ENCODE measurements at places on chromosomes 1 and 21.

- no peak for DNase-seq
Observed at GRCh38 chr1:193697115-193697762, 510.8 kb upstream of the B3GALT2 start.

DNA sequence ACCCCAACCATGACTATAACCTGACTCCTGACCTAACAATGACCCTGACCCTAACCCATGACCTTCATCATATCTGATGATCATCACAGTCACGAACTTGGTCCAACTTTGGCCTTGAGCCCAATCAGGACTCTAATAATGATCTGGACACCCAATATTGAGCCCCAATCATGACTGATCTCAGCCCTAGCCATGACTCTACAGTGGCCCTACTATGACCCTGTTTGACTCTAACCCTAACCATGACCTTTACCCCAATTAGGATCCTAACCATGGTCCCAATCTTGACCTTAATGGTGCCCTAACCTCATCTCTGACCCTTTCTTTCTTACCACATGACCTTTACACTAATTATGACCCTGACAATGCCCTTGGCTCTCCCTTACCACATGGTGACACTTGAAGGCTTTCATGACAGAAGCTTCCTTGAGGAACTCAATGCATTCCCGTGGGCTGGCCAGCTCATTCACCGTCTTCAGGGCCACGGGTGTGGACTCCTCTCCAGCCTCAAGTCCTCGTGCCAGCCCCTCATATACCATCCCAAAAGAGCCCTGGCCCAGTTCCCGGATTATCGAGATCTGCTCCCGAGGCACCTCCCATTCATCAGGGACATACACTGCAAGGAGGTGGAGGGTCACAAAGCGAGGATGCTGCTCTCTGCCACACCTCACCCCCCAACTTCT, 16.2 kb downstream of the INSRR start:
- no peak for DNase-seq

GRCh38 chr1:155979597-155980343, 1.4 kb upstream of the ARHGEF2 start:
- no peak for DNase-seq

GRCh38 chr1:20261095-20261494, 29.6 kb upstream of the VWA5B1 start:
- DNase-seq, result no peak

- no peak for DNase-seq
Observed at GRCh38 chr1:41892301-41892781, 26.4 kb downstream of the HIVEP3 start.

DNA sequence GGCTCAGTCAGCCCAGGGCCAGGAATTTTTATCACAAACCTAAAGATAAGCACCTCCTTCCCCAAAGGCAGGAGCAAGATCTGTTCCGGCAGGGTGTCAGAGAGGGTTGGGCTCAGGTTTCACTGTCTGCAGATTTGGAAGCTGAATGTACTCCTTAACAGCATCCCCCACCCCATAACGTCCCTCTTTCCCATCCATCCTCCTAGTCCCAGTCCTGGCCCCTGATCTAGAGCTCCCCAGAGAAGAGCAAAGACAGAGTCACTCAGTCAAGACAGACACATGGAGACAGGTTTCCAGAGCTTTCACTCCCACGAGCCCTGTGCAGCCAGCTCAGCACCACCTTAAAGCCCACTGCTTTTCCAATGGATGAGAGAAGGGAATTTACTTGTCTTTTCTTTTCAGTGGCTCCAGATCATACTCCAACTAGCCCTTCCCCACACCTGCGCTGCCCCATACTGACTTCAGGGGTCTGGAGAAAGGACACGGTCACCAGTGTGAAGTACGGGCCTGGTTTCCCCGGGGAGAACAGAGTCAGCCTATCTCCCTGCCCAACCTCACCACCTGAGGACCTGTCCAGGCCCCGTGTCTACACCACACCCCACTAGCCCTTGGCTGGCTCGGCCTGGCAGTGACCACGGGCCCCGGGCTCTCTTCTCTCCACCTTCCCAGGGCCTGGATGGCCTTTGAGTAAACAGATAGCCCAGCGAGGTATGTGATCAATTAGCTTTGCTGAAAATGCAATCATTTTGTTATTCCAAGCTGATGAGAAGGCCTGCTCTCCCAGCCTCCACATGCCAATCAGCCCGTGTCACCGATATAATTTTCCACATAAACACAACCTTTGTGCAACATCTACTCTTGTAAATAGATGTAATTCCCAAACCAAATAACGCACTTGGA, 249.1 kb downstream of the FOXD2 start:
- DNase-seq, result no peak

GRCh38 chr1:184771190-184771691, 16.6 kb upstream of the EDEM3 start:
- DNase-seq, result no peak

DNA sequence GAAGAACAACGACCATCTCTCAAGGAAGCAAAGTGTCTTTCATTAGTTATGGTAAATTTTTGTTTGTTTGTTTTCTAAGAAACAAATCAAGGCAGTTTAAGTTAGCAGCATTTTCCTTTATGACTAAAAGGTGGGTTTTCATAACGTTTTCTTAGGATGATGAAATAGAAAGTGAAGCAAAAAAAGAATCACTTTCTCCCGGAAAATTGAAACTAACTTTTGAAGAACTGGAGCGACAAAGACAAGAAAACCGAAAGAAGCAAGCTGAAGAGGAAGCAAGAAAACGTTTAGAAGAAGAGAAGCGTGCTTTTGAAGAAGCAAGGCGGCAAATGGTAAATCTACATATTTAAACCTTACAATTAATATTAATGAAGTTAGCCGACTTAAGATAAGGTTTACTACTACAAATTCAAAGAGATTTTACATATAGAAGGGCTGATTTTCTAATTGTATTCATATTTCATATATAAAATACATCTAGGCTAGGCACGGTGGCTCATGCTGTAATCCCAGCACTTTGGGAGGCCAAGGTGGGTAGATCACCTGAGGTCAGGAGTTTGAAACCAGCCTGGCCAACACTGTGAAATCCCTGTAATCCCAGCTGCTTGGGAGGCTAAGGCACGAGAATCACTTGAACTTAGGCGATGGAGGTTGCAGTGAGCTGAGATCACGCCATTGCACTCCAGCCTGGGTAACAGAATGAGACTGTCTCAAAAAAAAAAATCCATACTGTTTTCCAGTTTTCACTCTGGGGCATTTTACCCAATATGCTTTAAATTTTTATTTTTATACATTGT, 38.3 kb downstream of the NEXN start:
- no peak for DNase-seq

GRCh38 chr1:117555806-117556205, 50.0 kb upstream of the TENT5C start:
- DNase-seq, result no peak

DNA sequence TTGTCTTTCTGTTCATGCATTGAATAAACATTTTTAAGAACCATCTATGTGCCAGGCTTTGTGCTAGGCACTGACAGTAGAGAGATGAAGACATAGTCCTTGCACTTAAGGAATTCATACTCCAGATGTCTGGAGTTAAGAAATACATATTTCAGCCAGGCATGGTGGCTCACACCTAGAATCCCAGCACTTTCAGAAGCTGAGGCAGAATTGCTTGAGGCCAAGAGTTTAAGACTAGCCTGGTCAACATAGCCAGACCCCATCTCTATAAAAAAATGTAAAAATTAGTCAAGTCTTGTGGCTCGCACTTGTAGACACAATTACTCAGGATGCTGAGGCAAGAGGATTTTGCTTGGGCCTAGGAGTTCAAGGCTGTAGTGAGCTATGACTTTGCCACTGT, 18.6 kb upstream of the YTHDF2 start:
- DNase-seq, result no peak

- no peak for DNase-seq
Observed at GRCh38 chr21:15094706-15095105, 29.9 kb upstream of the NRIP1 start.

DNA sequence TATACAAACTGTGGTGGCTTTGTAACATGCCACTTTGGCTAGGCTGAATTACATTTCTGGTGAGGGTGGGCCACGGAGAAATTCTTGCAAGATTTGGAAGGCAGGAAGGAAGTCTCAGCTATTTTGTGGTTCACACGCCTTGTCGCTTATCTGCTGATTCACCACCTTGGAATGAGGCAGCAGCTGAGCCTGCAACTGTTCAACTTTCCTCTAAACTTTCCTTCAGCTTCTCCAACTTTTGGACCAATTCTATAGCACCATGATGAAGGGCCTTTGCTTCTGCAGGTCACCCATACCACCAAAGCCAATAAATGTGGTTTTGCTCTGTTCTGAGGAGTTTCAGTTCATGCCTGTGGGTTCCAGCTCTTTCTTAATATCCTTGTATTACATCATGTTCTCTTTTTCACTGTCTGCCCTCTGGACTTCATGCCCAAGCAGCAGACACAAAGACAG, 337.6 kb upstream of the SNX7 start:
- DNase-seq, result peak; percentile 94

DNA sequence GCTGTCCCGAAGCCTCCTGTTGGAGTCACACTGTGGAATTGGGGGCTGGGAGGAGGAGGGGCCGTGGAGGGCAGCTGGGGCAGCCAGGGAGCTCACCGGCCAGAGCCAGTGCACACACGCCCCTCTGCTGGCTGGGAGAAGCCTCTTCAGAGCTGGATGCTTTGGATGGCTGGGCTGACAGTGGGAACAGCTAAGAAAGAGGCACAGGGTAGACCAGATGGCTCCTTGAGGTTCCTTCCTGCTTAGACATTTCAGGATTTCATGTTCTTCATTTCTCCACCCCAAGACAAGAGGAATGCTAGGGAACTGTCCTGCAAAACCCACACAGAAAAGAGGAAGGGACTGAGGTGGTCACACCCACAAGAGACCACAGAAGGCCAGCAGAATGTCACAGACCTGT, 254.8 kb upstream of the VAMP3 start:
- no peak for DNase-seq

Data from retinal pigment epithelial cell (primary cell).